ENCODE measurements at places on chromosomes 3 and 15.

DNA sequence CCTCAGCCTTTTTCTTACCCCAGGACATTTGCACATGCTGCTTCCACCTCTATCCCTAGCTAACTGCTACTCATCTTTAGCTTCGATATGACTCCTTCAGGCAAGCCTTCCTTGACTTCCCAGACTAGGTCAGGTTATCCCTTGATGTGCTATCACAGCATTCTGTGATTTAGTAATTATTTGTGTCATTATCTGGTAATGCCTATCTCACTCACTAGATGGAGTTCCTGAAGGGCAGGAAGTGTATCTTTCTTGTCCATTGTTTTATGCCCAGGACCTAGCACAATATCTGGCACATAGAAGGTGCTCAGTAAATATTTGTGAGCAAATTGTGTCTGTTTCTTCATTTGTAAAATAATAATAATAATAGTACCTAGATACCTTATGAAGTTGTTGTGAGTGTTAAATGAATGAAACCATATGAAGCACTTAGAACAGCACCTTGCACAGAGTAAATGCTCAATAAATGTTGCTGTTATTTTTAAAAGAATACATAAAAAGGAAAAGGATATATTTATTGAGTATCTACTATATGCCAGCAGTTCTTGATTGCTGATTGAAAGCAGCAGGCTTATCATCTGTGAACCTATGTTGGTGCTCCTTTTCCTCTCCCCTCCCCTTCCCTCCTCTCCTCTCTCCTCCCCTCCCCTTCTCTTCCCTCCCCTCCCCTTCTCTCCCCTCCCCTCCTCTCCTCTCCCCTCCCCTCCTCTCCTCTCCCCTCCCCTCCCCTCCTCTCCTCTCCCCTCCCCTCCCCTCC is 31.5 kb downstream of the SQOR start:
- no peak for DNase-seq

GRCh38 chr3:106428565-106428994 is 559.8 kb upstream of the CBLB start:
- DNase-seq = peak; percentile 99

- no peak for DNase-seq
Measured at GRCh38 chr3:50254577-50255250, 14.2 kb upstream of the SEMA3B start.

GRCh38 chr15:25727116-25727515 is 136.0 kb downstream of the ATP10A start:
- DNase-seq = no peak

DNA sequence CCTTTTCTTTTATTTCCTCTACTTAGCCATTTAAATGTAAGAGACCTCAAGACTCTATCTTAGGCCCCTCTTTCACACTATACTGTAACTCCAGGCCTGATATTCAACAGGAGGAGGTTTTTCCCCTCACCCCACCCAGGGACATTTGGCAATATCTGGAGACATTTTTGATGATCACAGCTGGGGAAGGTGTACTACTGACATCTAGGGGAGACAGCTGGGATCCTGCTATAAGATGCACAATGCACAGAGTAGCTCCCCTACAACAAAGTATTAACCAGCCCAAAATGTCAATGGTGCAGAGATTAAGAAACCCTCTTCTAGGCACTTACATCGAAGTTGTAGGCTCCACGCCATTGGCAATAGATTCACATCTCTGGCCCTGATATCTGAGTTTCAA is 517.5 kb upstream of the UBE2E2 start:
- no peak for DNase-seq

DNA sequence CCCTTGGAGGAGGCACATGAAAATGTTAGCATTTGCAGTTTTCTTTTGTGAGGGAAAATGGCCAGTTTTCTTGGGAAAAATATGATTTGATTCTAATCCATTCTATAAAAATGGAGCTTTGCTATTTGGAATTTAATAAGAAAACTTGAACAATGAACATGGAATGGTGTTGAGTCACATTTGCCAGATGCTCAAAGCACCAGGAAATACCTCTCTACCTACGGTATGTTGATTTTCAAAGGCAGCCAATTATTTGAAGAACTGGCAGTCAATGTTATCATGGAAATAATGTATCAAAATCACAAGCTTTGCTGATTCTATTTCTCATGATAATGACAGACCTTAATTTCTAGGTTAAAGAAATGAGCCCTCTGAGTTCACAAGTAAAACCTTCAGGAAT is 14.9 kb downstream of the NME9 start:
- DNase-seq = no peak

- DNase-seq = no peak
Measured at GRCh38 chr3:89925976-89926375, 818.6 kb downstream of the EPHA3 start.

DNA sequence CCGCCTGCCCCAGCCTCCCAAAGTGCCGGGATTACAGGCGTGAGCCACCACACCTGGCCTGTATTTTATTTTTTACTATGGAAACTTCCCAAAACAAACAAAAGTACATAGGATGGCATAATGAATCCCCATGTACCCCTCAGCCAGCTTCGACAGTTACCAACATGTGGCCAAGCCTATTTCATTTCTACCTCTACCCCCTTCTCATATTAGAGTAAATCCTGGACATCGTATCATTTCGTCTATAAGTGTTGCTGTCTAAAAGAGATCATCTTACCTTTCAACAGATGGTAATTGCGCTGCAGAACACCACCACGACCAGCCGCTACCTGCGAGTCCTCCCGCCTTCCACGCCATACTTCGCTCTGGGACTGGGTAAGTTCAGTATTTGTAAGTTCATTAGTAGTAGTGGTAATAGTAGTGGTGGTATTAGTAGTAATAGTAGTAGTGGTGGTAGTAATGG is 44.9 kb downstream of the DLEC1 start:
- no peak for DNase-seq

- DNase-seq = peak; percentile 93
Measured at GRCh38 chr3:159872374-159873109, 116.1 kb upstream of the IL12A start.

DNA sequence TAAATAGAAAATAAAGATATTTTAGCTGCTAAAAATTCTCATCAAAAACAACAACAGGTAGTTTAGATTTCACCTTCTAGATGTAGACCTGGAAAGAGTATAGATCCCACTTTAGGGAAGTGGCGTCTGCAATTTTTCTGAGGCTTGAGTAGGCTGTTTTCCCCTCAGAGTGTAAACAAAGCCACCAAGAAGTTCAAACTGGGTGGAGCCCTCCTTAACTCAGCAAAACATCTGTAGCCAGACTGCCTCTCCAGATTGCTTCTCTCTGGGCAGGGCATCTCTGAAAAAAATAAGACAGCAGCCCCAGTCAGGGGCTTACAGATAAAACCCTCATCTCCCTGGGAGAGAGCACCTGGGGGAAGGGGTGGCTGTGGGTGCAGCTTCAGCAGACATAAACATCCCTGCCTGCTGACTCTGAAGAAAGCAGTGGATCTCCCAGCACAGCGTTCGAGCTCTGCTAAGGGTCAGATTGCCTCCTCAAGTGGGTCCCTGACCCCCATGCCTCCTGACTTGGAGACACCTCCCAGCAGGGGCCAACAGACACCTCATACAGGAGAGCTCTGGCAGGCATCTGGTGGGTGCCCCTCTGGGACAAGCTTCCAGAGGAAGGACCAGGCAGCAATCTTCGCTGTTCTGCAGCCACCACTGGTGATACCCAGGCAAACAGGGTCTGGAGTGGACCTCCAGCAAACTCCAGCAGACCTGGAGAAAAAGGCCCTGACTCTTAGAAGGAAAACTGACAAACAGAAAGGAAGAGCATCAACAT is 259.6 kb downstream of the STXBP5L start:
- no peak for DNase-seq

DNA sequence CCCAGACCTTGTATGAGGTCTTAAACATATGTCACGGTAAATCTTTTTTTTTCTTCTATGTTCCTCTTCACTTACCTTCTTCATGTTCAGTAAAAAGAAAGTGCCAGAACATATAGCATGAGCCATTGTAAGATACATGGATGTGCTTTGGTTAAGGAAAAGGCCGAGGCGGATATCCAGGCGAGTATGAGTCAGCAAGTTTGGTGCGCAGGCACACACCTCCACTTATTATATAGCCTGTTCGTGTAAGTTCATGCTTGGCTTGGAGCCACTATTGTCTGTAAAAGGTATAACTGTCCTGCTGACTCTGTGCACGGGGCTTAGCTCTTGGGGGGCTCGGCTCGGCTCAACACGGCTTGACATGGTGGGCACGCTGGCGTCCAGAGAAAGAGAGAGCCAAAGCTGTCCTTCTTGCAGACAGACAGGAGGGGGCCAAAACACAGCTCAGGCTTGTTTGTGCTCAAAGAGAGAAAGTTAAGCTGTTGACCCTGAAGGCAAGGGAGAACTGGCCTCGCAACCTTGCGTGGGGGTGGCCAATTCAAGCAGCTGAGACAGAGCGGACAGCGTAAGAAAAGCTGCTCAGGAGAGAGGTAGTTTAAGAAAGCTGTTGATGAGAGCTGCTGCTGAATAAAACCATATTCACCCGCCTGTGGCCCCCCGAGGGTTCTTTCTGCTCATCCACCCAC is 251.2 kb downstream of the SLC9A9 start:
- DNase-seq = no peak

DNA sequence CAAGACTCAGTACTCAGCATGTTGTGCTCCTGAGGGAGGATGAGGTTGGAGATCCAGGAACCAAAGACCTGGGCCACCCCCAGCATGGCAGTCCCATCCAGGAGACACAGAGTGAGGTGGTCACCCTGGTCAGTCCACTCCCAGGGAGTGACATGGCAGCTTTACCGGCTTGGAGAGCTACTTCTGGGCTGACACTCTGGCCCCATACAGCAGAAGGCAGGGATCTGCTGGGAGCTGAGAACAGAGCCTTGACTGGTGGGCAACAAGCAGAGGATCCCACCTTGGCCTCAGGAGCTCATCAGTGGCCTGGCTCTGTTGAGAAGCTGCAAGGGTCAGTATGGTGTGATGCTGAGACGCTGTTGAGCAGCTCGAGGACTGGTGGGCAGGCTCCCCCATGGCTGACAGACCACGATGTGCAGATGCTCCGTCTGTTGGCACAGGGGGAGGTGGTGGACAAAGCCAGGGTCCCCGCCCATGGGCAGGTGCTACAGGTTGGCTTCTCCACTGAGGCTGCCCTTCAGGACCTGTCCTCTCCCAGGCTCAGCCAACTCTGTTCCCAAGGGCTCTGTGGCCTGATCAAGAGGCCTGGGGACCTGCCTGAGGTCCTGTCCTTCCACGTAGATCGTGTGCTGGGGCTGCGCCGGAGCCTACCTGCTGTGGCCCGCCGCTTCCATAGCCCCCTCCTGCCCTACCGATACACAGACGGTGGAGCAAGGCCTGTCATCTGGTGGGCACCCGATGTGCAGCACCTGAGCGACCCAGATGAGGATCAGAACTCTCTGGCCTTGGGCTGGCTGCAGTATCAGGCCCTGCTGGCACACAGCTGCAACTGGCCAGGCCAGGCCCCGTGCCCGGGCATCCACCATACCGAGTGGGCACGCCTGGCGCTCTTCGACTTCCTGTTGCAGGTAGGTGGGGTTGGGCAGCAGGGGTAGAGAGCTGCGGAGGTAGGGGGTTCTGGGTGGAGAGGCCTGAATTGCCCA is 53.8 kb downstream of the GASK1A start:
- no peak for DNase-seq

- DNase-seq = peak; percentile 31
Measured at GRCh38 chr15:100889385-100890050, 9.9 kb downstream of the ALDH1A3 start.

DNA sequence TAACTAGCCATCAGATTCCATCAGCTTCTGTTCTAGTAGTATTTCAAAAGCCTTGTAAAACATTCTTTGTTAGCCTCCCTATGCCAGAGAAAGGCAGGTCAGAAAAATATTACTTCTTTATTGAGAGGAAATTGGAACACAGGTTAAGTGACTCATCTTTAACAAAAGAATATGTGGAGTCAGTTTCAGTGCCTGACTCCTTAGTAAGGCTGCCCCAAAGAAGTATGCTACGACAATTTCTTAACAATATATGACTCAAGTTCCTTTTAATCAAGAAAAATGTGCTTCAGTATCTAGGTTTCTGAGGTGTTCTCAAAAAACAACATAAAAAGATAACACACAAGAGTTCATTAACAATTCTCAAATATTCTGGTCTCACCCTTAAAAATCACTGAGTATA is 139.2 kb downstream of the VPS13C start:
- no peak for DNase-seq

DNA sequence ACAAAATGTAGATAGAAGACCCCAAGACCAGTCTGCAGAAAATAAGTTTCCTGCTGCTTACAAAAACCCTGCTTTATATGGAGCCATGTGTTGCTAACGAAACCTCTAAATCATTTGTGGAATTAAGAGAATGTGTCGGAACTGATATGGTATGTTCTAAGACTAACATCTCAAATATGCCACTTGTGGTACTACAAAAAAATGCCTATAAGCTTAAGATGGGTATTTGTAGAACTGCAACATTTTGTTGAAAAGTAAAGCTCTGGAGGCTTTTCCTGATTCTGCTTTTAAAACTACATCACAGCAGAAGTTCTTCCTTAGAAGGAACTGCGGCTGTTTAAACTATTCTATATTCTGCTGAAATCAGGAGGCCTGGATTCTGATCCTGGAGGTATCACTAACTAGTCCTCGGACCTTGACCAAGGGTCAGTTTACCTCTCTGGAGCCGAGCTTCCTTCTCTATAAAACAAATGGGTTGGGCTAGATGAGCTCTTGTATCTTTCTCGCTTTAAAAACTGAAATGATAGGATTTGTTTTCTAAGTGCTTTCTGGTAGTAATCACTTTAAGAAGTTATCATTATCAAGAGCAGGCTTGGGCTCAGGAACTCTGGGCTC is 74.9 kb downstream of the RAD18 start:
- peak; percentile 86 for DNase-seq

- DNase-seq = peak; percentile 34
Measured at GRCh38 chr3:197186887-197187588, 111.4 kb downstream of the DLG1 start.

DNA sequence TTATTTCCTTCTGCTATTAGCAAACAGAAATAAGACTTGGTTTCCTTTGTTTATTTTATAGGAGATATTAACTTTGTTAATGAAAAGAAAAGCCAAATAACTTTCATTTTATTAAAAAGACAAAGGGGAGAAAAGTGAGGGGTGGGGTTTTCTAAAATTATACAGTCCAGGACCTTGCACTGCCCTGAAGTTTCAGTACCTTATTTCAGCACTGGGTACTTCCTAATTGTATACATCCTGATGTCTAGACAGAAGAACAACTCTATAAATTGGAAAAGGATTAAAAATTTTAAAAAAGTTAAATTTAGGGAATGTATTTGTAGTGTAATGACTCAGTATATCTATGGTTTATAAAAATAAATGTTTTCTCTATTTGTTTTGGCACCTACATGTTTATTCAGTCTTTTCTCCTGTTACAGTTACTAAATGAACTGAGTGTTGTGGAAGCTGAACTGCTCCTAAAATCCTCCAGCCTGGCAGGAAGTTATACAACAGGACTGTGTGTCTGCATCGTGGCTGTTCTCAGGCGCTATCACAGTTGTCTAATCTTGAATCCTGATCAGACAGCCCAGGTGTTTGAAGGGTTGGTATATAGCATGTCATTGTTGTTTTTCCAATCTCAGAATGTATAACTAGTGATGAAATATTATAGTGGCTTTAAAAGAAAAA is 27.6 kb upstream of the P2RY13 start:
- no peak for DNase-seq

GRCh38 chr3:147405231-147406027 is 914 bp downstream of the ZIC4 start:
- no peak for DNase-seq

- no peak for DNase-seq
Measured at GRCh38 chr3:107382631-107383030, 5.4 kb downstream of the CCDC54 start.
